ENCODE measurements at places on chromosomes 3 and 15.
A peak's percentile ranks its signal among the peaks of the same experiment; 100 is the strongest.

DNA sequence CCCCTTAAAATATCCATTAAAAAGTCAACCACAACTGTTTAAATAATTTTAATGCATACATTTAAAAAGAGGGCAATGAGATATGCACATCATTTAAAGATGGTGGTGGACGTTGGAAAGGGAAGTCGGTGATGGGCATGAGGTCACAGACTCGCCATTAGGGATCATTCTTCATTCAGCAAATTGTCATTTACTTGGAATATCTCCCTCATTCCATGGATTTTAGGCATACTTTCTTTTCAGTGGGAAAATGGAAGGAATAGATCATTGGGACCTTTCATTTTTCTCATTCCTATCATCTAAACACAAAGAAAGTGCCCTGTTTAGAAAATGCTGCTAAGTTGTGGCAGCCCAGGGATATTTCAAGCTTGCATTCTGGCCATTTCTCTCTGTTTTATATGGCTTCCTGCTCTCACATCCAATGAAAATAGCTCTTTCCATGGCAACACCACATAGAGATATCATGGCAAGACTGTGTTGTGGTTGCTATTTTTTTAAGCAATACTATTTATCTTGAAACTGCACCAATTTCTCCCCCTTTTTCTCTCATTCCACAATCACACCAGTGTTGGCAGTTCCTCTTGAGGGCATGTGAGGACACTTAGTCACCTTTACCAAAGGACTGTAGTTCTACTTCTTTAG is 40.7 kb upstream of the LMCD1 start:
- DNase-seq: no peak

DNA sequence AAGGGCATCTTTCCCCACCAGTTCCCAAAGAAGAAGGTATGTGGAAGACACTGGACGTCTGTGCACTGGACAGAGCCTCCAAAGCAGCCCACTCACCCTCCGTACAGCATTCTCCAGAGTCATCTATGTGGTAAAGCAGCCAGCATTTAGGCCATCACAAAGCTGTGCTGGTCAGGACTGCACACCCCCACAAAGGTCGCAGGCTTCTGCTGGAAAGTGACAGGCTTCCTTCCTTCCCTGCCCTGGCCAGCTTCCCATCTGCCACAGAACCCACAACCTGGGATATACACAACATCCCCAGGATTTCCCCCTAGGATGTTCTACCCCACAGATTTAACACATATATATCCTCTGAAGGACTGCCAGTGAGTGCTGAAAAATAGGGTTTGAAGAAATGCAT is 64.6 kb upstream of the GALNT15 start:
- no peak for DNase-seq

GRCh38 chr3:176873261-176873660 is 324.0 kb downstream of the TBL1XR1 start:
- DNase-seq: no peak

- no peak for DNase-seq
Observed at GRCh38 chr15:48940508-48940907, 23.2 kb downstream of the SHC4 start.

DNA sequence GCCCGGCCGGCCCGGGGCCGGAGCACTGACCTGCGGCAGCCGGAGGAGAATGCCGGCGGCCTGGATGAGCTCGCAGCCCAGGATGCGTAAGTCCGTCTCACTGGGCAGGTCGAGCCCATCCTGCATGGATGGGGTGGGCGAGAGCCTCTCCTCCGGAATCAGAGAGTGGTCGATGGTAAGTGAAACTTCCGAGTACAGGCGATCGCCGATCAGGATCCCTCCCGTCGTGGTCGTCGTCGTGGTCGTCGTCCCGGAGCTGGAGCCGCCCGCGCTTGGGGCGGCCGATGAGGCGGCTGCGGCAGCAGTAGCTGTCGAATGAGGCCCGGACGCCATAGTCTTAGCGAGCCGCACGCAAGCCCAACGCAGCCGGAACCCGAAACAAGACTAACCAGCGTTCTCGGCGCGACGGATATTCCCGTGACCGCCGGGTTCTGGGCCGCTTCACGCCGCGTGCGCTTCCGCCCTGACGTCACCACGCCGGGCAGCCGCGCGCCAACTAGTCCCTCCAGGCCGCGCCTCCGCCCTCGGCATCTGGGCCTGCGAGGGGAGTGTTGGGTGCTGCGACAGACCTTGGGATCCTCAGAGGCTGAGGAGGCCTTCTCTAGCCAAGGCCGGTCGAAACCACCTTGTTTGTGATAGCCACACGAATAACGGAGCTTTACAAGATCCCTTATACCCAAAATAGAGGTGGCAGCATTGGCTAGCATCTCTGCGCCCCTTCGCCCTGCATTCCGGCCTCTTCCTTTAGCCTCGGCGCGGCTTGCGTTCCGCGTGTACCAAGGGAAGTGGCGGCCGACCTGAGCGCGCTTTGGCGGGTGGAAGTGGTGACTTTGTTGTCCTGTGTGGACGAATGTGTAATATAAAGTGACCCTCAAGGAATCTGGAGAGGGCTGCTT is at the start of gene CCNL1:
Gene CCNL1 (minus strand): TSS at position 386 of the 896 bp plus-strand sequence. CDS start 53 bp downstream, at position 333.
- DNase-seq: peak; percentile 95

DNA sequence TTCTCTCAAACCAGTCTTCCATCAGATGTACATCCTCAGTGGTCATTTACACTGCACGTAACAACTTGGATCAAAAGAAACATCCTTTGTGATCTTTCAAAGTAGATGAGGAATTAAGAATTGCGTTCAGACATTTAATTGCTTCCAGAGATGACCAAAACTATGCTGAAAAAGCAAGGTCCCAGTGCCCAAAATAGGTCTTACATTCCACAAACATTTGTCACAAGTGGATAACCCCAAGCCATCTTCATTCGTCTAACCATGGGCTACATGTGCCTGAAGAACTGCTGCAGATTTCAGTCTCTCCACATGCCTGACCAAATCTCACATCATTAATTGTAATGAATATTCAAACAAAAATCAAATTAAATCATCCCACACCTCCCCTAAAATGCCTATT is 273.6 kb downstream of the SHOX2 start:
- no peak for DNase-seq

GRCh38 chr3:46143951-46144473 is 64.1 kb downstream of the CCR1 start:
- no peak for DNase-seq

- DNase-seq: no peak
Observed at GRCh38 chr15:59303633-59304032, 69.0 kb downstream of the MYO1E start.

DNA sequence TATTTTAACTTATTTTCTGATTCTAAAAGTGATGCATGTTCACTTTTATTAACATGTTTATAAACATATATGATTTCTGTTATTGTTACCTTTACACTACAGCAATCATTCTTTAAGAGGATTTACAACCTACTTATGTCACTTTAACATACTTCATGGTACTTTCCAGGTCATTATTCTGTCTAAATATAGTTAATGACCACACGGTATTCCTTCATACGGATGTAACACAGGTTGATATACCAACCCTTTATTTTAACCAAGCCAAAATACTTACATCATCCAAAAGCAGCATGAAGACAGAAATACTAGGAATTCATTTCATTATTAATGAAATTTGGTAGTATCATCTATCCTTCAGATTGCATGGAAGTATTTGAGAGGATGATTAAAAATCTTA is 18.6 kb downstream of the PIK3R4 start:
- DNase-seq: no peak

DNA sequence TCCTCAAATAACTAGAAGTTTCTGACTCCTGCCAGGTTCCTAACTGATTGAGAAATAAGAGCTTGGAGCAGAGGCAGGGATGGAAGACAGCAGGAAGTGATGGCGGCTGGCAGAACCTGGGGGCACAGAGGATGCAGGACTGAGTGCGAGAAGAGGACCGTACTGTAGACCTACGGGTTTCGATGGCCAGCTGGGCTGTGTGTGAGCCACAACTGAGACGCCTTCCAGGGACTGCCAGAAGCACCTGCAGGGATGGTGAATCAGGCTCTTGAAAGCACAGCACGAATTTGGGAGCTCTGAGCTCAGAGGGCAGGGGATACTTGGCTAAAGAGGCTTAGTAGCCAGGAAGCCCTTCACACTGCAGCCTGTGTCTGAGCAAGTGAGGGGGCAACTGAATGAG is 165.6 kb downstream of the ABHD5 start:
- no peak for DNase-seq

DNA sequence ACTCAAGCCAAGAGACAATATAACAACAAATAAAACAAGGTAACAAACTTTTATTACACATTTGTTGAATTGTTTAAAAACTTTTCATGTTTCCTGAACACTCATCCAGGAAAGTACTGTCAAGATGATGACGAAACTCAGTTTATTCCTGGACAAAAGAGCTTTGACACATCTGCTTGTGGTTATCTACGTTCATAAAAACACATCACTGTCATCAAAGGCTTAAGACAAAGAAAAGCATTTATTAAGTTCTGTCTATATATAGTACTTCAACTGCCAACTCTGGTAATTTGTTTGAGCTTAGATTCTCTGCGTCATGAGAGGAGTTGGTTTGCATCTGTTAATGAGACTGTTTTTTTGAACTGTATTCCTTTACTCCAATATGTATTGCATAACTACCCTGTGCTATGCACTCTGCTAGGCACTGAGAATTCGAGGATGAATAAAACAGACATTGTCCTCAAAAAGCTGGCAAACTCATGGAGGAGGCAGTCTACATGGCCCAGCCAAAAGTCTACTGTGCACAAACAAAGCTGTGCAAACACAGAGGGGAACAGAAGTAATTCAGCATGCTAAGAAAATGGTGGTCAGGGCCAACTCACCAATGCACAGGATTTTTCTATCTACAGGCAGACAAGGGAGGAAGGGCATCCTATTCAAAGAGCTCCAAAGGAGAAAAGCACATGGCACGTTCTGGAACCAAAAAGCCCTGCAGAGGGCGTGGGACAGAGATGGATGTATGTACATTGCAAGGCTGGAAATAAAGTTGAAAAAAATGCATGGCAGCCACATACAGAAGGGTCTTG is 21.5 kb downstream of the PLD1 start:
- no peak for DNase-seq

GRCh38 chr15:70132139-70132538 is 34.4 kb upstream of the TLE3 start:
- DNase-seq: no peak

DNA sequence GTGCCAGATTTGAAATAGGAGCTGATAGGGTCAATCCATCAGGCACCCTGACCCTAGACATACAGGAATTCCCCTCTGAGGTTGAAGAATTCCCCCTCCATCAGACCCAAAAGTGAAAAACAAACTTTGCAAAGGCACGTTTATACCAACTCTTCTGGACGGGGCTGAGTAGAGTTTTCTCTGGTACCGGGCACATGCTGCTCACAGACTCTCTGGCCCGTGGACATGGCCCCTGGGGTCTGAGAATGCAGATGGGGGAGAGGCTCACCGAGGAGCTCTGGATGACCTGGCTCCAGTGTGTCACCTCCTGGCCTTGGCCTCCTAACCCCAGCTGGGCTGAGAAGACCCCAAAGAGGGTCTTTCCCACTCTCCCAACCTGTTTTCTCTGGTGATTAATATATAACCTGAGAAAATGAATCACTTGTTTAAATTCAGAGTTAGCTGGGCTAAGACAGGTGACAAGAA is 11.2 kb upstream of the LIPC start:
- DNase-seq: no peak

DNA sequence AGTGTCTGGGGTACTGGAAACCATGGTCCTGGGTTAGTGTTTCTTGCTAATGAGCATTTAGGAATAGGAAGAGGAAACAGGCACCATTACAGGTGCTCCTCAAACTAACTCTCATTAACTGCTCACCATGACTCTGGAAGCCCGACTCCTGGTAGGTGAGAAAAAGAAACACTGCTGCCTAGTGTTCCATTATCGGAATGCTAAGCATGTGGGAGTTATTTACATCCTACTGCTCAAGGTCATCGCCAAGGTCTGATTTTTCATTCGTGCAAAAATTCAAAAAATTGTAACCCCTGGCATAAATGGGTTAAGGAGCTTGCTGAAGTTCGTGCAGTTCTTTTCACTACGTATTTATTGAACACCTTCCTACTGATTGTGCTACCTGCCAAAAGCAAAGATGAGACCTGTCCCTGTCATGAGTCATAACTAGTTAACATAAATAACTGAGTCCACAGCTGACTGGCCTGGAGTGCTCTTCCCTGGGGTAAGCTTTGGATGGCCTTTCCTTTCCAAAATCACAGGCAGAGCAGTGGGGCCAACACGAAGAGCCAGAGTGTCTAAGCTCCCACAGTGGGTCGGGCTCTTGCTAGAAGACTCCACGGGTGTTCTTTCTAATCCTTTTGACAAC is 22.7 kb upstream of the PAQR5 start:
- DNase-seq: no peak

DNA sequence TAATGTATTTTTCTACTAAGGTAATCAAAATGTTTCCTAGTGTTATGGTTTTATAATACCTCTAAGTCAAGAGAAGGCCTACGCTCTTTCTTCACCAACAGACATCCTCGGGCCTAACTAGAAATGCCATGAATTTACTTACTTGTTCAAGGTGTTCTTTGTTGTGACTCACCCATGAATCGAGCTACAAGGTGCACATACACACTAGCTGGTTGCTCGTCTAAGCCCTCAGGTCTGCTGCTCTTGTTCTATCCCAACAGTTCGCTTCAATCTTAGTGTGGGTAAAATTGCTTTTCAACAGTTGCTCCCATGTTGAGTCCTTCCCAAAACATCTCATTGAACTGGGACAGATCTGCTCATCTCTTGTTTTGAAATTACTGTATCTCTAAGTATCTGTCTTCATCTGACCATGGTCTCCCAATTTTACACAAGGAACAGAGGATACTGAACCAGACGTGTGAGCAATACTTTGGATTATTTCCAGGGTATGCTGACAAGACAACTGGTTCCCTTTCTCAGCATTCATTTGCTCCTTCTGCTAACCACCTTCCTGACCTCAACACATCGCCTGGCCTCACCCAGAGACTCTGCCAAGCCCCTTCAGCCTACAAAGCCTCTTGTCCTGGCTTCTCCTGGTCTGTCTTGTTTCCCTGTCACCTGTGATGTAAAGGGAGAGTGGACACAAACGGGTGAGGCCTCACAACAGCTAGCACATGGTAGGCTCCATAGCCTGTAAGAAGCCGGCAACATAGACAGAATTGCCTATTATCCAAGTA is 84.2 kb downstream of the NEDD4 start:
- DNase-seq: no peak

DNA sequence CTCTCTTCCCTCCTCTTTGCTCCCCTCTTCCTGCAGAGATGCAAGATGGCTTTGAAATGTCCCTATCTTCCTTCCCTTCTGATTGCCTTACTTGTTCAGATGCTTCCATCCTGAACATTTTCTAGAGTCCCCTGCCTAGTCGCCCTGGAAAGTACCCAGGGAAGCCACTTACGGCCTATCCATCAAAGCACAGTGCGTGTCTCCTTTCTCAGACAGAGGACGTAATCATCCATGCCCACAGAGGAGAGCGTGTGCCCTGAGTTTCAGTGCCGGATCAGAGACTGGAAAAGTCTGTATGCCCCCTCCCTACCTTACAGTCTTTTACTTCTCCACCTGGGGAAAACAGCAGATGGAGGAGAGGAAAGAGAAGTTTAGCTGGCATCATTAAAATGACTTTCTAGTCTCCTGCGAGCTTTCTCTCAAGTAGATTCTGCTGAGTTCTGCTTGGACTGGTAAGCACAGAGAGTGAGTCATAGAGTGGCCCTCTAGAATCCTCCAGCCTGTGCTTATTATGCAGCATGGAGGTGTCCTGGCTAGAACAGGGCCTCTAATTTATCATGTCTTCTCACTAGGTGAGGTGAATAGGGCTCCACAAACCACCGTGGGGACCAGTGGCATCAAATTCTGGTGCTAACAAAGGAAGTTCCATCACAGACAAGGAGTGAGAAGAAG is 114.6 kb downstream of the SLCO3A1 start:
- DNase-seq: no peak

GRCh38 chr3:49469936-49470713 is at the start of gene DAG1:
TSS of gene DAG1 (plus strand) at chr3:49470267. CDS start at chr3:49510535, 40,268 bp downstream.
- peak; percentile 94 for DNase-seq

- no peak for DNase-seq
Observed at GRCh38 chr15:85280203-85280602, 100.2 kb upstream of the AKAP13 start.

Data from CD4-positive, alpha-beta T cell treated with Interleukin-6 at 100 ng/mL for 8 hours (primary cell).